Kidney glomerular epithelial cell (primary cell): ENCODE measurements at places on chromosomes 12 and 14.

DNA sequence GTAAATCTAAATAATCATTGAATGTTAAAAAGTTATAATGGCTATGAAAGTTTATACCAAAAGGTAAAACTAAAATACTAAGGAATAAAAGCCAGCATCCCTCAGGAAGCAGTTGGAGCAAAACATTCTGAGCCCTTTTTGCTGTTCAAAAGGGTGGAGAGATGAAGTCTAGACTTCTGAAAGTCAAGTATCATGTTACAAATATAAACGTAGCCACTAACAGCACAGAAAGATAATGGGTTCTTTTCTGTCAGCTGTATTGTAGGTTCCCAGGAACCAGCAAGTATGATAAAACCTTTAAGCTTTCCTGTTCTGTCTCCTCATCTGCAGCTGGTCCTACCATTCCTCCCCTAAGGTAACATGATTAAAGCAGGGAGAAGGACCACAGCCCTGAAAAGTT, 16.4 kb upstream of the PLD4 start:
- no peak for DNase-seq

GRCh38 chr14:93832665-93833064, 44.4 kb upstream of the PRIMA1 start:
- no peak for DNase-seq

- DNase-seq, result no peak
Measured at GRCh38 chr12:5480218-5480937, 48.5 kb downstream of the NTF3 start.

GRCh38 chr14:34548472-34548981, 9.0 kb upstream of the EAPP start:
- no peak for DNase-seq

- DNase-seq, result no peak
Measured at GRCh38 chr14:33573301-33573880, 377.5 kb downstream of the EGLN3 start.

DNA sequence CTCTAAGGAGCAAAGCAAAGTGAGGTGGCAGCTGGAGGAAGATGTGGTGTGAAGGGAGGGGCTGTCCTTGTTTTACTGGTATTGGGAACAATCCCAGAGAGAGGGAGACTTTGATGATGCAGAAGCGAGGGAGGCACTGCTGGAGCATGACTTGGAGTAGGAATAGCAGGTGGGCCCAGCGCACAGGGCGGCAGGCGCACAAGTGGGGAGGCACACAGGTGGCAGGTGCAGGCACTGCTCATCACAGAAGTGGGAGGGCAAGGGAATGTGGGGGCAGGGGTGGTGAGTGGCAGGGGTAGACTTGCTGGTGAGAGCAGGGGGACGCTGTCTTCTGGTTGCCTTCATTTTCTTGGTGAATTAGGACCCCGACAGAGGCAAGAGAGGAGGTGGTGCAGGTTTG, 11.5 kb upstream of the IFI27 start:
- DNase-seq, result no peak

DNA sequence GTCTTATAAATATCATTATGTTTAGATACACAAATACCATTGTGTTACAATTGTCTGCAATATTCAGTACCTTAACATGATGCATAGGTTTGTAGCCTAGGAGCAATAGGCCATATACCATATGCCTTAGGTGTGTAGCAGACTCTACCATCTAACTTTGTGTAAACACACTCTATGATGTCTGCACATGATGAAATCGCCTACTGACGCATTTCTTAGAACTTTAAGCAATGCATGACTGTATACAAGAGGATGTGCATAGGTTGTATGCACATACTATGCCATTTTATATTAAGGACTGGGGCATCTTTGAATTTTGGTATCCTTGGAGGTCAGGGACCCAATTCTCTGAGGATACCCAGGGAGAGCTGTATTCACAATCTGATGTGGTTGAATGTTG, 10.1 kb upstream of the BTG1 start:
- no peak for DNase-seq

DNA sequence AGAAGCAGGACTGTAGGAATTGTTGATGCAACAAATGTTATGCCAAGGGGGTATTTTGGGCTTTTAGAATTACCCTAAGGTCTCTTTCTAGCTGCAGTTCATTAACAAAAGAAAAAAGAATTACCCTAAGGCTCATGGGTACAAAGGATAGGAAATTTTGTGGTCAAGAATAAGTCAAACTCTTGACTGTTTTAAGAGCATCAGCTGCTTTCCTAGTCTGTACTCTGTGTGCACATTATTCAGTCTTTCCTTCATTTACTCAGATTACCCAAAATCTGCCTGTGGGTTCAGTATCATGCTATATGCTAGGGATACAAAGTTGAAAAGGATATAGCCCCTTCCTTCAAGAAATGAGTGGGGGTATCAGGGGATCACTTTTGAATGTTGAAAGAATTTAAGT, 36.5 kb upstream of the CCDC88C start:
- no peak for DNase-seq

DNA sequence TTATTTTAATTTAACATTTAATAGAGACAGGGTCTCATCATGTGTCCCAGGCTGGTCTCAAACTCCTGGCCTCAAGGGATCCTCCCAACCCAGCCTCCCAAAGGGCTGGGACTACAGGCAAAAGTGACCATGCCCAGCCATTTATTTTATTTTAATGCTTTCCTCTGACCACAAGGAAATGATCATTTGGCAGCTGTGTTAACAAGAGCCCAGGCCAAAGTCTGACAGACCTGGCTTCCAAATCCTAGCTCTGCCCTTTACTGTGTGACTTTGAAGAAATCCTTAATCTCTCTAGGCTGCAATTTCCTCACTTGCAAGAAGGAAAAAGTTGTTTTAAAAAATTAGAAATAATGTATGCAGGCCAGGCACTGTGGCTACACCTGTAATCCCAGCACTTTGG, 16.7 kb upstream of the GCH1 start:
- no peak for DNase-seq

DNA sequence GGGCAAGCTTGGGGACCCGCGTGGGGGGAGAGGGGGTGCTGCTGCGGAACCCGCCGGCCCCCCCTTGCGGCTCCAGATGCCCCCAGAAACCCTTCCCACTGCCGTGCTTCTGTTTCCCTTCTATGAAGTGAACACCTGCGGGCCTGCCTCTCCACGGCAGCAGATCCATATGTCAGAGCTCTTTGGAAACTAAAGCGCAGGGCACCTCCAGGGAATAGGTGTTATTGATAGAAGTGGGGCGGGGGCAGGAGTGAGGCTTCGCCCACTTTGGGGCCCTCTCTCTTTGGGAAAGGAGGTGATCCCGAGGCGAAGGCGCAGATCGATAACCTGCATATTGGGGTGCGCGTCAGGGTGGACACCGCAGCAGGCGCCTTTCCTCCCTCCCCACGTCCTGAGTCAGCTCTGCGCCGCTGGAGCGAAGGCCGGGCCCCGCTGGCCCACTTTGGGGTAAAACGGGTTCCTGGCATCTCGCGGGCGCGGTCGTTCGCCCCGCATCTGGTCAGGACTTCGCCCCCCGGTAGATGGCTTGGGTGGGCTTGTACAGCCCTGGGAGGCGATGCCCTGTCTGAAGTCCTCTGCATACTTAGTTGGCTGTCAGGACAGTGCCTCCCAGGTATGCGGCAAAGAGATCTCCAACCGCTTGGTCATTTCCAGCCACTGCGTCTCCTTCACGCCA, 524 bp downstream of the KMT5A start:
- peak; percentile 40 for DNase-seq

DNA sequence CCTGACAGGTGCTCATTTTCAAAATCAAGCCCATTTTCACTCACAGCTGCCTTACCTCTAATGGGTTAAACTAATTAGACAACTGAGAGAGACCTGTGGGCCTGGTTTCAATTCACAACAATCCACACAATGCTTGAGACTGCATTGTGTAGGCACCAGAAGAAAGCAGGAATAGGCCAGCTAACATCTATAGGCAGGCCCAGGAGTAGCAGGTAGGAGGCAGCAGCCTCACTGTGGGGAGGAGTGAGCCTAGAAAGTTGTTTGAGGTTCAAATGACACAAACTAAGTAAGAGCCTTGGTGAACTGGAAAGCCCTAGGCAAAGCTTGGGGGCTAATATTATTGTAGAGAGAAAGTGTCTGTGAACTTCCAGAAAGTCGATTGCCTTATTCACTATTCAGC, 289.5 kb upstream of the CCDC196 start:
- DNase-seq, result no peak

DNA sequence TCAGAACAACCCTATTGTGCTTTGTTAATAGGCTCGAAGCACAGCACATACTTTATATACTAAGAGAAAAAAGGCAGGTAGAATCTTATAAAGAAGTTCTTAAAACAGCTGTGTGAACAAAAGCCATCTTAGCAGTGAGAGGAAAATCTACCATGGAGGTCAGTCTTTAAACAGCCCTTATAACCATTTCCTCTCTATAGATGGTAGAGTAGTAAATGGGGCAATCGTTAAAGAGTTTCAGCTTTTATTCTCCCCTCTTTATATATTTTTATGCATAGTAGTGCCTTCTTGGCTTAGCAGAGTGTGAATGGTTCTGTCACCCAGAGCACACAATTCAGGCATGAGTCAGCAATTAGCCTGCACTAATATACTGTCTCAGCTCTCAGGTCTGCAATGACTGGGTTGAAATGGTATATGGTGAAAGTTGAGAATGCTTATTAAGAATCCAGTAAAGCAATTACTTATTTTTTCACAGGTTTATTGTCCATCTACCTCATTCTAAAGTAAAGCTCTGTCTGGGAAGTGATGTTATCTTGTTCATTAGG, 305.0 kb downstream of the NELL2 start:
- DNase-seq, result peak; percentile 3

DNA sequence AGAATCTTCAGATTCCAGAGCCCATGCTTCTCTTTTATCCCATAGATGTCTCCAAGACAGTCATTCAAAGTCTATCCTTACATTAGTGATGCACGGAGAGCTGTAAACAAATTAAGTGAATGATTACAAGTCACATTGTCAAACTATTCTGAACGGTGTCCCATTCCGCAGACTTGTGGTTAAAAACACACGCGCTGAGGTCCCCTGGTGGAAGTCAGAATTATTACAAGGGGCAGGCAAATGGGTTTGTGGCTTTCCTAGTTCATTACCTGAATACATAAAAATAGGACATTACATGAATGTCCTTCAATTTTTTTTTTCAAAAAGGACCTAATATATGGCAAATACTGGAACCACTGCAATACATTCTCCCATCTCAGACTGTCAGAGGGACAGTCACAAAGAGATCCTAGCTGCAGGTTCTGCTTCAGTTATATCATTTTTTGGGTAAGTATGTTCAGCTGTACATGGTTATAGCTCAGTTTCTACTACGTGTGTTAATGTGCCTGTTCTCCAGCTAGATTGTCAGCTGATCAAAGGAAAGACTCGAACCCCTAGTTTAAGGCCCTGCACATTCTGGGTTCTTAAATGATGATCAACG, 53.1 kb upstream of the STON2 start:
- DNase-seq, result peak; percentile 34

DNA sequence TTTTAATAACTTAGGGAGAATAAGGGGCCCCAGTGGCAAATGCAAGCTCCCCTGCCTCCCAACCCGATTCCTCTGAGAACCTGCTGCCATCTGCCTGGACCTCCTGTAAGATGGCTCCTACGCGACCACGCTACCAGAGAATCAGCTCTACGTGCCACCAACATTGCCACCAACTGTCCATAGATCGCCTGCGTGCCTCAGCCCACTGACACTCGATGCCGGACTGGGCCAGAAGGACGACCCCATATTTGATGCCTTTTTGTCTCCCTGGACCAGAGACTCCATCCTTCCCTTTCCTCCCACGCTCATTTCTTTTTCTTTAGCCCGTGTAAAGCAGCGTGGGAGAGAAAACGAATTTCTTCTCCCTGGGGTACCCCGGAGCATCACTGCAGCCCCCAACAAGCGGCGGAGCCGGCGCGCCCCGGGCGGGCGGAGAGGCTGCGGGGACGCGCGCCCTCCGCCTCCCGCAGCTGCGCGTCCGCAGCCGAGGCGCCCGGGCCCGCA, 565 bp upstream of the KLHL42 start:
- no peak for DNase-seq

DNA sequence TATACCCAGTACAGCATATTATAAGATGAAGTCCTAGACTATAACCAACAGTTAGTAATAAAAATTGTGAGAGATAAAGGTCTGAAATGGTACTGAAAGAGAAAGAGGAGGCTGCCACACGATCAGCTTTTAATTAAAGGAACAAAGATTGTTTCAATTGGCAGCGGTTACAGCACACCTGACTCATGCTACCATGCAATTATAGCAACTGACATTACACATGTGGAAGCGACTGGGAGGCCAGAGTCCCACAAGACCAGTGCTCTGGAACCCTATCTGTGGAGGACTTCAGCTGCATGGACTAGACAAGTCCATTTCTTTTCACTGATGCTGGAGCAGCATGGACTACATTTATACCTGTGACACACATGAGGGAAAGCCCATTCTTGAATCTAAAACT, 55.2 kb downstream of the SEL1L start:
- DNase-seq, result no peak

GRCh38 chr12:2824541-2824940, 10.3 kb downstream of the NRIP2 start:
- no peak for DNase-seq

DNA sequence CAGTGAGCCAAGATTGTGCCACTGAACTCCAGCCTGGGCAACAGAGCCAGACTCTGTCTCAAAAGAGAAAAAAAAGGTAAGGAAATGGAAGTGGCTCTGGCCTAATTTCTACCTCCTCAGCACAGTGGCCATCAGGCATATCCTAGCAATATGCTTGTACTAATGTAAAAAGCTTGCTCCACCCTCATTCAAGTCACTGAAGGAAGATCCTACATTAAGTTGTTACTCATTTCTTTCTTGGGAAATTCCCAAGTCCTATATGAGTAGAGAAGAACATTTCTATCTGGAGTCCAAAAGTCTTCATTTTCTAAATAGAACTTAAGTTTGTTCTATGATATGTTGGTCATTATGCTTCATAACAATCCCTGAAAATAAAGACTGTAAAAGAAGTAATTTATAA, 67.3 kb upstream of the HOXC13 start:
- peak; percentile 7 for DNase-seq

DNA sequence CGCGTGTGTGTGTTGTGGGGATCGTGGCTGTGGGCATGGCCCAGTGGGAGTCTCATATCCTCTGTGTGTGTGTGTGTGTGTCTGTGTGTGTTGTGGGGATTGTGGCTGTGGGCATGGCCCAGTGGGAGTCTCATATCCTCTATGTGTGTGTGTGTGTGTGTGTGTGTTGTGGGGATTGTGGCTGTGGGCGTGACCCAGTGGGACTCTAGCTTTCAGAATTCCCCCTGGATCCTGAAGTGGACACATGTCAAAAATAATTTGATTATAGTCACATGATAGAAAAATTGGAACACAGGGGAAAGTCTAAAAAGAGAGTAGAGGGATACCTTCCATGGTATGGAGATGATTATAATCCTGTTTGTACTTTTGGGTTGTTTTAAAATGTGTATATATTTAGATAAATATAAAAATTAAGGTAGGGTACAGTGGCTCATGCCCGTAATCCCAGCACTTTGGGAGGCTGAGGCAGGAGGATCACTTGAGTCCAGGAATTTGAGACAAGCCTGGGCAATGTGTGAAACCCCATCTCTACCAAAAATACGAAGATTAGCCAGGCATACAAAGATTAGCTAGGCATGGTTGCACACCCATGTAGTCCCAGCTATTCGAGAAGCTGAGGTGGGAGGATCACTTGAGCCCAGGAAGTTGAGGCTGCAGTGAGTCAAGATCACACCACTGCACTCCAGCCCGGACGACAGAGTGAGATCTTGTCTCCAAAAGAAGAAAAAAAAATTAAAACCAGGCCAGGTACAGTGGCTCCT, 11.0 kb downstream of the PAPLN start:
- DNase-seq, result peak; percentile 74
